ENCODE measurements at places on chromosomes 16 and 17. TPM values are rescaled to one million over a fixed set of nuclear protein-coding genes. Genes with fewer than 3 reads are reported as not detected.
A peak's percentile ranks its signal among the peaks of the same experiment; 100 is the strongest.

- peak; percentile 99 for DNase-seq
These were observed 84.1 kb downstream of the TBC1D16 start for GRCh38 chr17:79951361-79952264.

GRCh38 chr16:22318690-22319358, 21.6 kb downstream of the POLR3E start:
- peak; percentile 49 for DNase-seq

- peak; percentile 81 for DNase-seq
These were observed 64.2 kb downstream of the PITPNC1 start for GRCh38 chr17:67441052-67441895.

DNA sequence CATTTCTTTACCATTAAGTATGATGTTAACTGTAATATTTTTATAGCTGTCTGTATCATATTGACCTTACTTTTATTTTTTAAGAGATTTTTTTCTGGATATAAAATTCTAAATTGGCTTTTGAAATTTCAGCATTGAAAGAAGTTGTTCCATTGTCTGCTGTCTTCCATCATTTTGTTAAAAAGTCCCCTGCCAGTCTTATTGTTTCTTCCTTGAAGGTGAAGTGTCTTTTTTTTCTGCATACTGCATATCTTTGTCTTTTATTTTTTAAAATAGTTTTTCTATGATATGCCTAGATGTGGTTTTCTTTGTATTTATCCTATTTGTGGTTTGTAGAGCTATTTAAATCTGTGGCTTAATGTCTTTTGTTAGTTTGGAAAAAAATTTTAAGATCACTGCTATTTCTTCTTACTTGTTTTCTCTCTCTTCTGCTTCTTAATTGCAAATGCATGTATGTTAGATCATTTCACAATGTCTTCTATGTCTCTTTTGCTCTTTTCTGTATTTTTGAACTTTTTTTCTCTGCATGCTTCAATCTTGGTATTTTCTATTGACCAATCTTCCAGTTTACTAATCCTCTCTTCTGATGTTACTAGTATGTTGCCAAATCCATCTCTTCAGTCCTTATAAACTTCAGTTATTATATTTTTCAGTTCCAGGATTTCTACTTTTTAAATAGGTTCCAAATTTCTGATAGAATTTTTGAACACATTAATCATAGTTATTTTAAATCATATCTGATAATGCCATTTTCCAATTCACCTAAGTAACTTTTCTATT, 20.2 kb downstream of the IL21R start:
- DNase-seq: no peak

- DNase-seq: no peak
These were observed 72.5 kb downstream of the WSB1 start for GRCh38 chr17:27366437-27366836.

DNA sequence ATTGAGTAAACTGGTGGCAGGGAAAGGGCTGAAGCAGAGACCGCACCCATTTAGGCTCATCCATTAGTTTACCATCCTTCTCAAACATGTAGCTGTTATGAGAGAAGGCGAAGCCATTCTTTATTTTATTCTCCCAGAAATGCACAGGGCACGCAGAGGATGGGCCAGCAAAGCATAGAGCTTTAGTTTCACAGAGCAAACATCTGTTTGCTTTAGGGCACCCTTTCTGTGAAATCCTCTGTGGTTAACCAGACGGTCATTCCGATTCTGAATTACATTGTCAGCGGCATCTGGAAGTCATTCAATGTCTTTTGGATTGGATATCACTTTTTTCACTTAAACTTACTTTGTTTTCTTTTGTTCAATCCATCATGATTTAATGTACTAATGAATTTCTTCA, 96.0 kb downstream of the TOX3 start:
- DNase-seq: no peak

DNA sequence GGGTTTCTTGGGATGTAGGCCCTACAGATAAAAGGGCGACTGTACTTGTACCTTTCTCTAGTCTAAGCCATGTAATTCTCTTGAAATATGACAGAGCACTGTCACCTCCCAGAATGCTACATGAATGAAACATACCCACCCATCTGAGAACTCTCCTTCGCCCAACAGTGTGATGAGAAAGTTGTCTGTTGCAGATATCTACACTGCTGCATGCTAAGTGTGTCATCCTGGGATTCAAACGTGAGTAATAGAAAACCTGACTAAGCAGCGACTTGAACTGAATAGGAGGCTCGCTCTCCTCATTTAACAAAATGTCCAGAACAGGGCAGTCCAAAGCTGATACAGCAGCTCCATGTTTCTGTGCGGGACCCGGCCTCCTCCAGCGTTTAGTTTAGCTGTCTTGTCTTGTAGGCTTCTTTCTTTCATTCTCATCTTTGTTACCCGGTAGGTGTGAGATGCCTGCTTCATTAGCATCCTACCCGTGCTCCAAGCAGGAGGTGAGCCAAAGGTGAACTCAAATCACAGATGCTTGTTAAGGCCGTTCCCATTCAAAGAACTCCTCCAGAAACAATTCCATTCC, 211.9 kb downstream of the PRKCA start:
- no peak for DNase-seq

DNA sequence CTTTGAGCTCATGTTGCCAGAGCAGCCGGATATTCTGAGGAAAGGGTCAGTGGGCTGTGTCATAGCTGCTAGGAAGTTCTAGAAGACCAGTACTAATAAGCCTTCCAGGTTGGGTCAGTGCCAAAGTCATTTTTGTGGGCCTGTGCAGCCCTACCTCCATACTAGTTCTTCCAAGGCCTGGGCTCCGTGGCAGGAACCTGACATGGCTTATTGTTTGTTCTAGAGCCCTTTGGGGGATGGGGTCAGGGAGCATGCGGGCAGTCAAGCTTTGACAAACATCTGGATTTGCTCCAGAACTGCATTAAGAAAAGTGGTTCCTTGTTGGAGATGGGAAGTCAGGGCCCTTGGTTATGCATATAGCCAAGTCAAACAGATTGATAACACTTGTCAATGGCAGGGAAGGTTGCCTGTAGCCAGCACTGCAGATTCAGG, 7.6 kb downstream of the ALKBH5 start:
- DNase-seq: no peak

DNA sequence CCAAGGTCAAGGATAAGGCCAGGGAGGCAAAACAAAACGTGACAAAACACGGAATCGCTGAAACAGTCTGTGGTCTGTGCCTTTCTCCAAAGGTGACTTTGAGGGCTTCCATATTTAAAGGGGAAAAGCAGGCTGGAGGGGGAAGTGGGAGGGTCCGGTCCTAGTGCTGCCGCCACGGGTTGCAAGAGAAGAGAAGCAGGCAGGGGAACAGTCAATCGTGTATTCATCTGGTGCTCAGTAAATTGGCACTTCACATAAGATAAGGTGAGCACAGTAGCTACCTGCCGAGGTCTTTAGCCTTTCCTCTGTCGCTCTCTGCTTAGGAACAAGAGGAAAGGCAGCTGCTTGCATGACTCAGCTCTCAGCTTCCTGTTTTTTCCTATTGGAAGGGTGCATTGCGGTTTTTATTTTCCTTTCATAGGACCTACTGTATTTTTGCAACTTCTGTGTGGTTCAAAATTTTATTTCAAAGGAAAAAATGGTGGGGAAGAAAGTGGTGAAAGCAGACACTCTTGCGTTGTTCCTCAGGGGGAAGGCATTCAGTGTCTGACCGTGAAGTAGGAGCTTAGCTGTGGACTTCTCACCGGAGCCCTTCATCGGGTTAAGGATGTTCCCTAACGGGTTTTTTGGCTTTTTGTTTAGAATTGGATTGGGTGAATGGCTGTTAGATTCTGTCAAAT, 7.1 kb upstream of the LGALS3BP start:
- no peak for DNase-seq

Gene MFAP4
- not detected for total RNA-seq

Gene CDH16
- not detected for total RNA-seq

Gene KRTAP16-1
- not detected for total RNA-seq

Gene CDYL2
- 15.1 TPM for total RNA-seq

Gene TPPP3
- total RNA-seq: not detected

Gene AOC3
- not detected for total RNA-seq

Gene KRT9
- total RNA-seq: not detected

Gene HASPIN
- 16.2 TPM for total RNA-seq
